A549 (cell line): ENCODE measurements at places on chromosomes 12 and 14.

GRCh38 chr12:112096667-112097066 is 11.9 kb downstream of the NAA25 start:
- peak; percentile 77 for DNase-seq

- DNase-seq: peak; percentile 58
These were observed 33.7 kb downstream of the PAH start for GRCh38 chr12:102883204-102883799.

- DNase-seq: peak; percentile 88
These were observed 65.6 kb upstream of the PTGR2 start for GRCh38 chr14:73785834-73786635.

DNA sequence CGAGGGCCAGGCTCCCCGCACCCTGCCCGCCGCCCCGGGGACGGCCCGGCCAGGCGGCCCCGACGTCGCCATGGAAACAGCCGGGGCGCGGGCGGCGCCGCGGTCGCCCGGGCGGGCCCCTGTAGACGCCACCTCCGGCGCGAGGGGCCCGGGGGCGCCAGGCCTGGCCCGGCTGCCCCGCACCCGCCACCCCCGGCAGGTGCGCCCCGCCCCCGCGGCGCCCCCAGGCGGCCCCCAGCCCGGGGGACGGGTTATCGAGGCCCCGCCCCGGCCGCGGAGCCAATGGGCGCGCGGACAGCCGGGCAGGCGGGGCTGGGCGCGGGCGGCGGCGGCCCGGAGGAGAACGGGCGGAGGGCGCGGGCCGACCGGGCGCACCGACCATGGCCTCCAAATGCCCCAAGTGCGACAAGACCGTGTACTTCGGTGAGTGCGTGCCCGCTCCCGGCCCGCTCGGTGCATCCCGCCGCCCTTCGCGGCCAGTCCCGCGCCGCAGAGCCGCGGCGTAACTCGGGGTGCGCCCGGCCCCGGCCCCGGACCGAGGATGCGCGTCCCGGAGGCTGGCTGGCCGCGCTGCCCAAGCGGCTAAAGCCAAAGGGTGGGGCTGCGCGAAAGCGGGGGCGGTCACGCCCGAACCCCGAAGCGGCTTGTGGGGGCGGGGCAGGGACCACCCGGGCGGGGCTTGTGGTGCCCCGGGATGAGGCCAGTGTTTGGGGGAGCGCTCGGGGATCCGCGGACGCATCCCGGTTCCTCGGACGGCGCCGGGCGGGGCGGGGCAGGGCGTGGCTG is at the start of gene CRIP2:
TSS of gene CRIP2 (plus strand) at position 339 of the 786 bp plus-strand sequence. CDS start at position 381, 42 bp downstream.
- peak; percentile 51 for DNase-seq

GRCh38 chr14:30680036-30680435 is 57.9 kb downstream of the SCFD1 start:
- DNase-seq: no peak

- no peak for DNase-seq
These were observed 222.3 kb upstream of the NOS1 start for GRCh38 chr12:117583677-117584225.

- no peak for DNase-seq
These were observed 28.3 kb upstream of the PPP2R5C start for GRCh38 chr14:101733211-101733610.

DNA sequence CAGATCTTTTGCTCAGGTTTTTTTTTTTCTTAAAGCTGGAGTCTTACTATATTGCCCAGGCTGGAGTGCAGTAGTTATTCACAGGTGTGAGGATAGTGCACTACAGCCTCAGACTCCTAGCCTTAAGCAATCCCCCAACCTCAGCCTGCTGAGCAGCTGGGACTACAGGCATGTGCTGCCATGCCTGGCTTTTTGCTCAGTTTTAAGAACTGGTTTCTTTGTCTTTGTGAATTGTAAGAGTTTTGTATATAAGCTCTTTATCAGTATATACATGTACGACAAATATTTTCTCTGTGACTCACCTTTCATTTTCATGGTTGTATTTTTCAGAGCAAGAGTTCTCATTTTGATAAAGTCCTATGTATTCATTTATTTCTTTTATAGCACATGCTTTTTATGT is 33.3 kb upstream of the C2CD5 start:
- DNase-seq: no peak

DNA sequence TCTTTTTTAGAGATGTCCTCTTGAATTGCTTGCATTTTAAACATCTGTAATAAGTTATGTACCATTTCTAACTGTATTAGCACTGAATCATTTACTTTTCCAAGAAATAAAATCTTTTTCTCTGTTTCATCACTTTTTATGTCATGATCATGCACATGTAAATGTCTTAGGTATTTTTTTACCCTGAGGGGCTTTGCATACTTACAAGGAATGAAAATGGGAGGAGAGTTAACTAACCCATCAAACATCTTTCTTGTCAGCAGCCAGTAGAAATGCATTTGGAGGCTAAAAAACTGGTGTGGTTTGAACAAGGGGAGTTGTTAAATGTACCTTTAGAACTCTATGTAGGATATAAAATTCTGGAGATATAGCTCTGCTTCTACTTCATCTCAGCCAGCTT is 1080.3 kb downstream of the GALC start:
- no peak for DNase-seq

DNA sequence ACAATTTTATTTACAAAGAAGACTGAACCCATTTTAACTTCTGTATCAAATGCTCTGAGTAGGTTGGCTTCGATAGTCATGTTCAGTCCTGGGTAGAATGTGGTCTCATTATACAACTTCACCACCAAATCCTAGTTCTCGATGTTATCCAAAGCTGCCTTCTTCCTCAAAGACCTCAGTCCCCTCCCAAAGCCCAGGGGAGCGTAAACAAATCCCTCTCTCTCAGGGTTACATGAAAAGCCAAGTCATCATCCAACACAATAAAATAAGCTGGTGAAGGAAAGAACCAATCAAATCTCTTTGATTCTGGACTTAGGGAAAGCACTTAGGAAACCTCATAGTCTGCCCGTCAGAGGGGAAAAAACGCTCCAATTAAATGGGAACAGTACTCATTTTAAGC is 9.1 kb downstream of the PTCSC3 start:
- DNase-seq: no peak

DNA sequence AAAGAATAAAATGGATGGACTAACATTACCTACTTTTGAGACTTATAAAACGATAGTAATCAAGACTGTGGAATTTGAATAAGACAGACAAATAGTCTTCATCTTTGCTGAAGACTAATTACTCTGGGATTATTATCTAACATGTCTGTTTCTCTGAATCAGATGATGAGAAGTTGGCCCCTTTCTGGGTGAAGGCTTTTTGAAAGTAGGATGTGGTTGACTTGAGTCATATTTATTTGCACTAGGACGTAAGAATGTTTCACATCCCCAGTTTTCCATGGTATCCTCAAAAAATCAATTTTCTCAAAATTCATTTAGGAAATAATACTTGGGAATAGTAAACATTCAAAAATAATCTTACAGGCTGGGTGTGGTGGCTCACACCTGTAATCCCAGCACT is 31.8 kb downstream of the PKP2 start:
- no peak for DNase-seq

- no peak for DNase-seq
These were observed 21.3 kb upstream of the RHOJ start for GRCh38 chr14:63182968-63183367.

DNA sequence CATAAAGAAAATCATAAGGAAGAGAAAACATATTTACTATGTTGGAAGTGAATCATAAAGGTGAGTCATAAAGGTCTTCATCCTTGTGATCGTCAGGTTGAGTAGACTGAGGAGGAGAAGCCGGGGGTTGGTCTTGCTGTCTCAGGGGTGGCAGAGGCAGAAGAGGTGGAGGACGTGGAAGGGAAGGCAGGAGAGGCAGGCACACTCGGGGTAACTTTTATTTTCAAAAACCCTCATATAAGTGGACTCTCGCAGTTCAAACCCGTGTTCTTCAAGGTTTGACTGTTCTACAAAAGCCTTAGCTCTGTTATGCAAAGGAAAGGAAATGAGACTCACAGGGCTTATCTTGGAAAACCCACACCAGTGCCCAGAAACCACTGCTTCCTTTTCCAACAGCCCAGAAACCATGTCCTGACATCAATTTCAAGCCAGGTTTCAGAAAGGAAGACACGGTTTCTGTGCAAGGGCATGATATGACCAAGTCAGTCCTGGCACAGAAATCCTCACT is 14.0 kb downstream of the SMCO2 start:
- DNase-seq: no peak
